ENCODE measurements at places on chromosomes 11 and 22.

- DNase-seq, result no peak
Measured at GRCh38 chr22:30245985-30246813, at the start of gene LIF. Gene LIF (minus strand): TSS chr22:30246759. CDS start chr22:30246695, 64 bp downstream.

DNA sequence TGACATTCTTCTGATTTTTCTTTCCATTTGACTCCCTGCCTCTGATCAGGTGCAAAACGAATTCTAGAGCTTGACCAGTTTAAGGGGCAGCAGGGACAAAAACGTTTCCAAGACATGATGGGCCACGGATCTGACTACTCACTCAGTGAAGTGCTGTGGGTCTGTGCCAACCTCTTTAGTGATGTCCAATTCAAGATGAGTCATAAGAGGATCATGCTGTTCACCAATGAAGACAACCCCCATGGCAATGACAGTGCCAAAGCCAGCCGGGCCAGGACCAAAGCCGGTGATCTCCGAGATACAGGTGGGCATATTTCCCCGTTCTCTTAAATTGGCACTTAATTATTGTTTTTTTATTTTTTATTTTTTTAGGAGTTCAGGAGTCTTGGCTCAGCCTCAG is 15.4 kb downstream of the XRCC6 start:
- DNase-seq, result no peak

DNA sequence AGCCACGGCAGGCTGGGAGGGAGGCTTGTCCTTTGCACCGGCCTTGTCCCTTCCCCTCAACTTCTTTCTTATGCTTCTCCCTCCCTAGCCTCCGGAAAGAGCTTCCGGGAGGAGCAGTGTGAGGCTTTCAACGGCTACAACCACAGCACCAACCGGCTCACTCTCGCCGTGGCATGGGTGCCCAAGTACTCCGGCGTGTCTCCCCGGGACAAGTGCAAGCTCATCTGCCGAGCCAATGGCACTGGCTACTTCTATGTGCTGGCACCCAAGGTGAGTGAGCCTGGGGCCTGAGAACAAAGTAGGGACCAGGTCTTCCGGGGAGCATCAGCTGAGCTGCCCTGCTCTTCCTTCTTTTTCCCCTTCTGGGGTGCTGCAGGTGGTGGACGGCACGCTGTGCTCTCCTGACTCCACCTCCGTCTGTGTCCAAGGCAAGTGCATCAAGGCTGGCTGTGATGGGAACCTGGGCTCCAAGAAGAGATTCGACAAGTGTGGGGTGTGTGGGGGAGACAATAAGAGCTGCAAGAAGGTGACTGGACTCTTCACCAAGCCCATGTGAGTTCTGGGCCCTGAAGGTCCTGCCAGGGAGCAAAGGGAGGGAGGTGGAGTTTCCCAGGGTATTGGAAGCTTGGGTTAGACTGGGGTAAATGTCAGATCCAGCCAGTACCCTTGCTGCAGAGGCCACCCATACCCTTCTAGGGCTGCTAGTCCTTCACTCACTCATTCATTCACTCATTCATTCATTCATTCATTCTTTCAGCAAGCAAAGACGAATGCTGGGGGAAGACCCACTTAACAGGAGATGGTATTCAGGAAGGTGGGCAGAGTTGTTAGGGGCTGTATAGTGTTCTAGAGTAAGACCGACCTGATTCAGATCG is 22.6 kb downstream of the ADAMTS15 start:
- no peak for DNase-seq

DNA sequence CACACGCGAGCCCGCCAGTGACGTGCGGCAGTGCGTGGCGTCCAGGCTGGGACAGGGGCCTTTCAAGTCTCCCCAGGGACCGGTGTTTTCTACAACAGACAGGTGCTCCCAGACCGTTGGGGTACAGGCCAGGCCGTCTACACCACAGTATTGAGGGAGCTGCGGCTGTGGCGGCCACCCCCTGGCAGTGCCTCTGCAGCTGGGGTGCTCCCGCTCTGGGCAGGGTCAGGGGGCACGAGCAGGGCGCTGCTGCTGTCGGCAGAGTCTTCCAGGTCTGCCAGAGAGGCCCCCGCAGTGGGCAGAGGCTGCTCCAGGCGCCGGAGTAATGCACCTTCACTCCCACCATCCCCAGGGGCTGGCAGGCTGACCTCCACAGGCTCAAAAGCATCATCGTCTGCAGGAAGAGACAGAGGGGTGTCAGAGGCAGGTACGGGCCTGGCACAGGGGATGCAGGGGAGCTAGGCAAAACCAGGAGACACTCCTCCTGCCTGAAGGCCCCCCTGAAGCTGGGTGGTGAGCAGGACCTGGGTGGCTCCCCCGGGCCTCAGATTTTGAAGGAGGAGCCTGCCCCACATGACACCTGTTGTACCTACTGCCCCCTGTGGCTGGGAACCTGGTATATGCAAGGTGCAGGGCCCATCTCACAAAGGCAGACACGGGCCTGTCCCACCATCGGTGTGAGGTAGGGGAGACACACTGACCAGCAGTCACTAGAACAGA is 83.3 kb downstream of the DGCR2 start:
- DNase-seq, result no peak

GRCh38 chr11:60672255-60672654 is 27.2 kb upstream of the MS4A8 start:
- DNase-seq, result no peak
